Brain microvascular endothelial cell (primary cell): ENCODE measurements at places on chromosomes 12 and 14.

DNA sequence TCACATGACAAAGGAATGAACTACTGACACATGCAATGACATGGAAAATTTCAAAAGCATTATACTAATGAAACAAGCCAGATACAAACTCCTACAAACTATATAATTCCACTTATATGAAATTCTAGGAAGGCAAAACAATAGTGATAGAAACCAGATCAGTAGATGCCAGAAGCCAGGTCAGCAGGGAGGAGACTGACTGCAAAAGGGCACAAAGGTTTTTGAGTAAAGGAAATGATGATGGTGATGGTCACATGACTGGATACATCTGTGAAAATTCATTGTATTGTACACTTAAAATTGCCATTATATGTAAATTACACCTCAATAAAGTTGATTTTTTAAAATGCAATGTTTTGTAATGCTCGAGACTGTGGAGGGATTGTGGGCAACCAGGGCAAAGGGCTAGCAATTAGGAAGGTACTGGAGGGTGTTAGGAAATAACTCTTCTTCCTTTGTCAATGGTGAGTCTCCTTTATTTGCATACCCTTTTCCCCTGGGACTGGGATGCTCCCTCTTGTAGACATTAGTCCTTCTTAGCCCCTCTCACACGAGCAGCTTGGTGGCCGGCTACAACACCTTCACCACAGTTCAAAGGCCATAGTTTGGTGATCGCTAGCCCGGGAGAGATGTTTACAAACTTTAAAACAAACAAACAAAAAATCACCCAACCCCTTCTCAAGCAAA is 6.7 kb upstream of the PRPF40B start:
- no peak for DNase-seq

- DNase-seq: no peak
Observed at GRCh38 chr14:93788543-93789227, 400 bp upstream of the PRIMA1 start.

GRCh38 chr12:27865421-27865820 is 85.4 kb upstream of the MANSC4 start:
- DNase-seq: peak; percentile 56

- no peak for DNase-seq
Observed at GRCh38 chr12:70151993-70152392, 91.2 kb upstream of the CNOT2 start.

DNA sequence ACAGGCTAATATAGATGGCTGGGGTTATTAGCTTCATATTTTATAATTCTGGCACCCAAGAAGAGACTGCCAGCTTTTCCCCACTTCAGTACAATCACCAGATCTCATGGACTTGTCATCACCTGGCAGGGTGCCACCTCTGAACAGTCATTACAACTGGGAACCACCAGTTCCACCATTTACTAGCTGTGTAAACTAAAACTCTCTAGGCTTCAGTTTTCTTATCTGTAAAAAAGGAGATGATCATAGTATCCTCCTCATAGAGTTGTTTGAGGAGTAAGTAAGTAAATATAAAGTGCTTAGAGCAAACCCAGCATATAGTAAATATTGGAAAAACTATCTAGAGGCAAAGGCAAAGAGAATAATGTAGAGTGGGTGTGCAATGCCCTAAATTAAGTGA is 19.3 kb downstream of the CPNE8 start:
- peak; percentile 48 for DNase-seq

GRCh38 chr14:101733211-101733610 is 28.3 kb upstream of the PPP2R5C start:
- peak; percentile 68 for DNase-seq

DNA sequence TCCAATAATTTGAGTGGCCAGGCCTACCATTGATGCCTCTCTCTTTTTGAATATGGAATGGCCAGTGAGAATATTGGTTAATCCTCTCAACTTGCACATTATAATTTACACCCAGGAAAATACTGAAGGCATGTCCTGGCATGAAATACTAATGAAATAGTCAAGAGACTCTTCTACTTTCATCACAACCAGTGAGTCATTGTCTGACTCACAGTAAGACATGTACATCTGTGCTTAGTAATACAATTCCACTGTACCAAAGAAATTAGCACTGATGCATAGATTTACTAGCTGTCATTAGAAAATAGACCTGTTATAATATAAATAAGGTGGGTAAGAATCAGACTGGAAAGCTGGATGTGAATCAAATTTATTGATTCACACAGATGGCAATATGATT is 31.6 kb downstream of the KCNC2 start:
- peak; percentile 72 for DNase-seq

GRCh38 chr12:121301876-121302275 is 5.4 kb upstream of the CAMKK2 start:
- no peak for DNase-seq

DNA sequence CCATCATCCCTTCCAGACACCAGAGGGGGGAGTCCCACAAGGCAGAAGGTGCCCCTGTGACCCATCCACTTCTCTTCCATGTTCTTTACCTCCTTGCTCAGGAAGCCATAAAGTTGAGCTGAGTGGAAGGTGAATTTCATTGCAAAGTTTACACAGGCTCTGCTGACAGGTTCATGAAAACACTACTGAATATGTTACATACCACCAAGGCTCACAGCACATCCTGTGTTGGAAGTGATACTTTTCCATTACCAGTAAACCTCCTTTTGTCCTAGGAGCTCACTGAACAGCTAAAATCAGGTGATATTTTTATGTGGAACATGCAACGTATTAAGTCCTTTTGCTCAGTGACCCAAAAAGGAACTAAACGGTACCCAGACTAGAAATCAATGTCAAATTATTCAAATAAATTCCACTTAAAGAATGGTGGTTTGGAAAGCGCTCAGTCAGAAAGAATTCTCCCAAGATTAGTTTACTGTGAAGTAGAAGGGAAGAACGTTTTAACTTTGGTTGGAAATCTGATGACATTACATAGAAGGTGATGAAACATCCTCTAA is 196.2 kb upstream of the NUDT4 start:
- no peak for DNase-seq

- DNase-seq: no peak
Observed at GRCh38 chr12:63982604-63983295, 138.2 kb downstream of the SRGAP1 start.

DNA sequence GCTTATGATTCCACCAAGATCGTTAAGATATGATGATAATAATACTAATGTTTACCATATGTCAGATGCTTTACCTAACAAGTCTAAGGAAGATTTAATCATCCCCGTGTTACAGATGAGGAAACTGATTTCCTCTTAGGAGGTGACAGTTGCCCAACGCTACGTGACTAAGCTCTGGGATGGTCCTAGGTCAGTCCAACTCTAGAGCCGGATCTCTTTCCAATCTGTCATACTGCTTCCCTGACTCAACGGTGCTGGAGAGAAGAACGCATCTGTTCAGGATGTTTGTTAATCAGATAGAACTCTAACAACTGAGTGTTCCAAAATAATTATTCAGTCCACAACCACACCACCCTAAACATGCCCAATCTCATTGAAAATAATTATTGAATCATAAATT is 39.8 kb downstream of the NDUFA12 start:
- DNase-seq: no peak

DNA sequence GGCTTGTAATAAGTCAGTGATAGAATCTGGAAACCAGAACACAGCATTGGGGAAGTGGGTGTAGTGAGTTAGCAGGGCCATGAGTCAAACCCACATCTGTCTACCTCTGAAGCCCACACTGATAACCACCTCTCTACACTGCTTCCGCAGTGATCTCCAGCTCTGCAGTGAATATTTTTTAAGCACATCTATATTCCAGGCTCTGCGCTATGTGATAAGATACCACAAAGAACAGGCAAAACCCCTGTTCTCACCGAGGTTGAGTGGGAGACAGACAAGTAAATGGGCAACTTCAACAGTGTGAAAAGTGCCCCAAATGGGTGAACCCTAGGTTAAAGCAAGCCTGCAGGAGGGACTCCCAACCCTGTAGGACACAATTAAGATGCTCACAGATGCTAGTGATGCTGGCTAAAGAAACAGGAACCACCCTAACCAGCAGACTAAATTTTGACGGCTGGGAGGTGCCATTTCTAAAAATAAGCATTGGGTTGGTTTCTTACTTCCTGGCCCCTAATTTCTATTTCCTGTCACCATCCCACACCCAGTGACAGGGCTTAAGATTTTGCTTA is 375.0 kb downstream of the DPF3 start:
- DNase-seq: no peak

GRCh38 chr12:46101485-46101869 is 111.1 kb upstream of the SCAF11 start:
- no peak for DNase-seq

GRCh38 chr12:52370926-52371608 is 3.8 kb upstream of the KRT85 start:
- peak; percentile 30 for DNase-seq

DNA sequence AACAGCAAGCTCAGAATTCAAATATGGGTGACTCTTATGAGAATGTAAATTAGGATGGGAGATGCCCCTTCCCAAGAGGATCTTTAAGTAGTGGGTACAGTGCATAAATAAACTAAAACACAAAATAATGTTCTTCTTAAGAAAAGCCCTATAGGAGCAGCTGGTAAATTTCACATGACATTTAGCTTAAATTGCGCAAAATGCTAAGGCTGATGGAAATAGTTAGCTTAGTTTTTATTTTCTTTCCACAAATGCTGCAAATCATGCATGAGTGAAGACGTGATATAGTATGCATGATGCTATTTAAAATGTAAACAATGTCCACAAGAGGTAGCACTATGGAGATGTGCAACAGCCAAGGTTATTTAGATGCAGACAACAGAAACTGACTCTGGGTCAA is 328.1 kb downstream of the ATP23 start:
- DNase-seq: no peak

- DNase-seq: no peak
Observed at GRCh38 chr14:96040828-96041371, 1.7 kb downstream of the C14orf132 start.

- DNase-seq: no peak
Observed at GRCh38 chr12:7012024-7012607, 6.2 kb downstream of the LPCAT3 start.

GRCh38 chr14:20976291-20976690 is 13.5 kb upstream of the METTL17 start:
- no peak for DNase-seq

- DNase-seq: no peak
Observed at GRCh38 chr14:57737598-57737997, 128.3 kb downstream of the SLC35F4 start.

DNA sequence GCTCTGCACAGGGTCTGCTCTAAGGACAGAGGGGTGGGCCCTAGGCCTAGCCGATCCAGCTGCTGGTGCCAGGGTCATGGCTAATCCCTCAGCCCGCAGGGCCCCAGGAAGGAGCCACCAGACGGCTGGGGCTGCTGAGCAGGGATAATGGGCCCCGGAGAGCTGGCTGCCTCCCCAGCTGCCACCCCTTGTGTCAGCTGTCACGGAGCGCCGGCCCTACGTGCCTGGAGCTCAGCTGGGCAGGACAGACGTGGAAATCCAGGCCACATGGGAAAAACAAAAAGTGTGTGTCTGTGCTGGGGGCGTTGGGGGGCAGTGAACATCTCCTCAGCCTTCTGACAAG is 36.2 kb downstream of the CHGA start:
- no peak for DNase-seq

- DNase-seq: no peak
Observed at GRCh38 chr12:67424784-67425183, 155.6 kb downstream of the CAND1 start.

GRCh38 chr12:55001198-55001868 is 16.8 kb upstream of the TESPA1 start:
- DNase-seq: no peak

DNA sequence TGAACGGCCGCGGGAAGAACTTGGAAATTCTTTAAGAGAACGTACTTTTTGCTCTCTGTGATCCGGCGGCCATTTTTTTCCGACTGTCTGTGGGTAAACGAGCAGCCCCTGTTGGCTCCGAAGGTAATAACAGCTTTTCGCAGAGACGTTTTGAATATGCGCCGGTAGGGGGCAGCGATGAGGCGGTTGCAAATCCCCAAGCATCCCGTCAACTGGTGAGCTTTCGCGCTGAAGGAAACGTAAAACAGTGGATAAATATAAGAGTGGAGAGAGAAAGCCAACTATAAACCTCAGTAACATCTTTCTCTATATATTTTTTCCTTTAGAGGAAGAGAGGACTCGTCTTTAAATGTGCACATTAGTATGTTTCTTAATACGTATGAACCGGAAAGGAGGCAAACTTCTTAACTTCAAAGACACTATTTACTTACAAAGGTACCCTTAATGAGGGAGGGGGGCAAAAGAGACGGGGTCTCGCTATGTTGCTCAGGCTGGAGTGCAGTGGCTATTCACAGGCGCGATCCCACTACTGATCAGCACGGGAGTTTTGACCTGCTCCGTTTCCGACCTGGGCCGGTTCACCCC is 9.6 kb upstream of the NEMF start:
- peak; percentile 87 for DNase-seq

- DNase-seq: no peak
Observed at GRCh38 chr12:120822832-120823503, 81.2 kb downstream of the SPPL3 start.

- DNase-seq: no peak
Observed at GRCh38 chr14:102278631-102278935, 26.4 kb downstream of the MOK start.

DNA sequence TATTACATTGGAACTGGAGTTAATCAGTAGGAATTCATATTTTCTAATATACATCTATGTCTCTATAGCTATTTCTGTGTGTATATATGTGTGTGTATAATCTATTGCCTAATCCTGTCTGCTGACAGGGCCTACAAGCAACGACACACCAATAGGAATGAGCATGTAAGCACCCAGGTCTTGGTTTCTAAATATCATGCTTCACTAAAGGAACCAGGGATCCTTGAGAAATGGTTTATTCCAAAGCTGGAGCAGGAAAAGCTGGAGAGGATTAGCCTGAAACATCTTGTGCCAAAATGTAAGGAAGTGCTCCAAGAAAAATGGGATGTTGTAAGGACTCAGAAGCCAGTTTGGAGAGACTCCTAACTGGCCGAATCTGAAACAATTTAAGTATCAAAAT is 29.3 kb upstream of the LGALS3 start:
- no peak for DNase-seq

GRCh38 chr12:128844031-128844635 is 9.1 kb upstream of the GLT1D1 start:
- no peak for DNase-seq

DNA sequence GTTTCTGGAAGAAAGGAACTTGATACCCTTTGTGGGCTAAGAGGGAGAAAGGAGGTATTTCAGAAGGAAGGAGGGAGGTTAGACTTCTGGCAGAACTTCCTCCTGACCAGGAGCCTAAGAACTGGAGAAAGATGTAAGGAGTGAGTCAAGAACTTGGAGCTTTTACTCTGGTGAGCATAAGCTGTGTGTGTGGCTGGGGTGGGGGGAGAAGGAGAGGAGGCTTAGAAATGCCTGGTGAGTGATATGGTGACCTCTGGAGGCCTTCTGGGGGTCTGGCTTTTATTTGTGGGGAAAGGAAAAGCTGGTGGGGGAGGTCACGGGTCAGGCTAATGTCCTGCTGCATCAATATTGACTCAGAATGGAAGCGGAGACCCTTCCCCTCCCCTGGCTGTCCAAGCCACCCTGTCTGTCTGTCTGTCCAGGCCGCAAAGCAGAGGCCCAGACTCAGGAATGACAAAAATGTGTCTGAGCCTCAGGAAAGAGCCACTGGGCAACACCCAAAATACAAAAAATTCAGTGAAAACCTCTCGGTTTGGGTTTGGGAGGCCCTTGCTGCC is 4.8 kb downstream of the LRP1 start:
- DNase-seq: peak; percentile 50

GRCh38 chr14:74085047-74085637 is 386 bp downstream of the LIN52 start:
- DNase-seq: peak; percentile 29

GRCh38 chr12:42593874-42594273 is 4.3 kb upstream of the PRICKLE1 start:
- no peak for DNase-seq
